ENCODE measurements at places on chromosomes 2 and 18. TPM values are rescaled to one million over a fixed set of nuclear protein-coding genes. Genes with fewer than 3 reads are reported as not detected.

The LRP2 gene
- total RNA-seq: 27.3 TPM

The C1QL2 gene
- 8.6 TPM for total RNA-seq

The FAHD2B gene
- total RNA-seq: 43.9 TPM

The B3GNT7 gene
- 6.7 TPM for total RNA-seq

The ANKRD44 gene
- total RNA-seq: 40.8 TPM

The ACVR2A gene
- total RNA-seq: 24.7 TPM

The AKAIN1 gene
- total RNA-seq: 2.3 TPM

- no peak for DNase-seq
These were observed 7.7 kb downstream of the OTX1 start for GRCh38 chr2:63058144-63058920.

GRCh38 chr18:79472176-79472575 is 76.4 kb downstream of the NFATC1 start:
- no peak for DNase-seq

- DNase-seq: no peak
These were observed 24.1 kb downstream of the GATA6 start for GRCh38 chr18:22193466-22193865.

GRCh38 chr2:45588158-45588829 is 22.8 kb downstream of the SRBD1 start:
- DNase-seq: no peak

GRCh38 chr2:75317802-75318201 is 118.5 kb upstream of the TACR1 start:
- DNase-seq: no peak

GRCh38 chr18:61901323-61901986 is 8.6 kb upstream of the RNF152 start:
- DNase-seq: no peak

GRCh38 chr2:38709567-38710194 is 41.5 kb downstream of the SRSF7 start:
- DNase-seq: no peak

DNA sequence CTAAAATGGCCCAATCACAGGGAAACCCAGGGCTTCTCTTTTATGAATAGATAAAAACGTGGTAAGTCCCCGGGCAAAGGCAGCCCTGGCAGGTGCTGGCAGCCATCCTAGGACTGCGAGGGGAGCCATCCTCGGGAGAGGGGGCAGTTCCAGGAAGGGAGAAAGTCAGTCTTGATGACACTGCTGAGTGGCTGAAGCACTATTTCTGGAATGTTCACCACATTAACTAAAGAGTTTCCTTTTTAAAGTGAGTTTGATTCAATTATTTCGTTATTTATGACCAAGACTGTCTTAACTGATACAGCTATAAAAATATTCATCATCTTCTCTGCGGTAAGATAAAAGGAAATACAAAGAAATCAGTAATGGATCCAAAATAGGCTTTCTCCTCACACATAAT is 20.4 kb downstream of the TTR start:
- no peak for DNase-seq

DNA sequence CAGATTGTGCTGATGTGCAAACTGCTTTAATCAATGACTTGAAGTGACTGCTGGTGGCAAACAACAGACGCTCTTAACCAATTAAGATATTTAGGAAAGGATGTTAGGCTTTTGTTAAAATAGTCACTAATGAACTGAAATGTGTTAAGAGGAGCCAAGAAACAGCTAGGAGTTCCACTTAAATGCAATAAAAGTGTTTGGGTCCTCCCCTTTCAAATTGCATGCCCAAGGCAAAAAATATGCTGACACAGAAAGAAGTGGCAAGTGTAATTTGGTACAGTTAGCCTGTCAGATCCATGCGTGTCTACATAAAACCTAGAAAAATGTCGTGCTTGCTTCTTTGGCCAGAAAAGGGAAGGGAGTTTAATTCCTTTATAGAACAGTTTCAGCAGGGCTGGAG is 61.9 kb downstream of the XRCC5 start:
- no peak for DNase-seq

All from dorsolateral prefrontal cortex (tissue), 122 donors.